NCI-H2081 (cell line): ENCODE measurements at places on chromosomes 4 and X.

- DNase-seq = peak; percentile 67
Observed at GRCh38 chr4:46648088-46648744, 258.3 kb upstream of the GABRA2 start.

- no peak for DNase-seq
Observed at GRCh38 chrX:21975812-21976211, 35.3 kb downstream of the SMS start.

DNA sequence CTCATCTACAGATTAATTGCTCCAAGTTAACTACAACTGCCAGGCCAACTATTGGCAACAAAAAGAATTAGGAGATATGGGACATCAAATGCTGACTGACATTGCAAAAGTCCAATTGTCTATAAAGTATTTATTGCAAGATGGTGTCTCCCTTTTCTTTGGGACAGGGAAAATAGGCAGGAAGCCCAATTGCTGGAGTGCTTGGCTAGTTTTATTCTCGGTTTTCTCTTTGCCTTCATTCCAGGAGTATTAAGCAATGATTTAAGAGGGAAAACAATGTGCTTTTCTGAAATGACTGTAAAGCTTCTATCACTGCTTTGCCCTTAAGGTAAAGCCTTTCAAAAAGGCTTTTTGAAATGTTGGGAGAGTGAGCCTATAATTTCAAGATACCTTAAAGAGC lies 62.8 kb upstream of the DIAPH2 start:
- no peak for DNase-seq

GRCh38 chrX:23759821-23760220 lies 16.7 kb upstream of the ACOT9 start:
- DNase-seq = no peak

- no peak for DNase-seq
Observed at GRCh38 chr4:1193206-1194009, 21.0 kb upstream of the SPON2 start.

GRCh38 chr4:150280081-150280895 lies 202.0 kb downstream of the DCLK2 start:
- no peak for DNase-seq

- no peak for DNase-seq
Observed at GRCh38 chr4:23697722-23698121, 192.1 kb downstream of the PPARGC1A start.

DNA sequence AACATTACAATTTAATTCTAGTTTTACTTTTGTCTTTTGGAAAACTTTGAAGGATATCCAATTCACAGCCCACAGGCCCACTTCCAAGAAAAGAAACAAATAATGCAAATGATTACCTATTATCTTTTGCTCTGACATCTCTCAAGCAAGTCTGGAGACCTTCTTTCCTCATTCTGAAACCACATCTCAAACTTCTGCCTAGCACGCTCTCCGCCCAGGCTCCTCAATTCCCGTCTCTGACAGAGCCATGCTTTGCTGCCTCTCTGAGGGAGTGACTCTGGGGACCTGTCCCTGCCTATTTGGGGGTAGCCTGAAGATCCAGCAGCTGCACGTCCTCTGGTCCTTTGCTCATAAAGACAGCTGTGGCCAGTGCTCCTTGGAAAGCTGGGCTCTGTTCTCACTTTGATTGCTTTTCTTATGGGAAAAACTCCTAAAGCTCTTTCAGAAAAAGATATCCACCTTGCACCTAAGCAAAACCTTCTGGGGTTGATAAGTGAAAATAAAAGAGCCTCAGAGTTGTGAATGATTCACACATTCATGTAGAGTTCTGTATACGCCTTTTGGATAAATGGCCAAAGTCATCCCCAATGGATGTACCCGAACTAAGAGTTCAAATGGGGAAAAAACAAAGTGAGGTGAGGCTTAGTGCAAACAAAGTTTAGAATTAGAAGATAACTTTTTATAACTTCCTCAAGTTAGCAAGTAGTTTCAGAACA lies 72.4 kb upstream of the TNIP3 start:
- no peak for DNase-seq

GRCh38 chr4:169184236-169184635 lies 86.5 kb downstream of the SH3RF1 start:
- no peak for DNase-seq

DNA sequence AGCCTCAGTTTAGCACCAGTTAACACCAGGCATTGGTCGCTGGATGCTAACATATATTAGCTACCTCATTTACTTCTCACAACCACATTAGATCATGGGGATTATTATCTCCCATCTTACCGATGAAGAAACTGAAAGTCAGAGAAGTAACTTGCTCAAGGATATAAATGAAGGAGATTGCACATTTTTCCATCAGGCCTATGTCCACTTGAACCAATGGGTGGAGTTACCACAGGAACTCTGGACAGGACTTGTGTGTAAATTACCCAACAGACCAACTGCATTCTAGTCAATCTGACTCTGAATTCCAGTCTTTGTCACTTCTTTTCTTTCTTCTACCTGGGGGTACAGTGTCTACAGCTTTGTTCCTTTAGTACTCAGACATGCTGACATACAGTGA lies 1.8 kb downstream of the LNX1 start:
- DNase-seq = no peak
